ENCODE measurements at places on chromosomes 16 and 17.

- DNase-seq = no peak
Measured at GRCh38 chr16:85986931-85987749, 88.2 kb downstream of the IRF8 start.

DNA sequence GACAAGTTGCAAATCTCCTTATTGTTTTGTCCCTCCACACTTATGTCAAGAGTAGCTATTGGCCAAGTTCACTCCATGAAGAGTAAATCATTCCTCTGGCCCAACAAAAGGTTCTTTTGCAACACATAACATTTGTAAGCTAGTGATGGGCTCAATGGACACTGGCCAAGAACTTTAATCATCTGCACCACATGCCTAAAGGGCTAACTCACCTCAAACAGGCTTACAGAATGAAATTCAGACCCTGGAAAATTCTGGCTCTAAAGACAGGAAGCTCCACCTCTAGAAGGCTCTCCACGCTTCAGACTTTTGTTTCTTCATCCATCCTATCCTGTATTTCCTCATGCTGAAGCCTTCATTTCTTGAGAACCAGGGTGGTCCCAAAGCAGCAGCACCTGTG is 10.9 kb upstream of the ANKFN1 start:
- DNase-seq = peak; percentile 74

- no peak for DNase-seq
Measured at GRCh38 chr16:81633680-81634379, 145.3 kb upstream of the PLCG2 start.

DNA sequence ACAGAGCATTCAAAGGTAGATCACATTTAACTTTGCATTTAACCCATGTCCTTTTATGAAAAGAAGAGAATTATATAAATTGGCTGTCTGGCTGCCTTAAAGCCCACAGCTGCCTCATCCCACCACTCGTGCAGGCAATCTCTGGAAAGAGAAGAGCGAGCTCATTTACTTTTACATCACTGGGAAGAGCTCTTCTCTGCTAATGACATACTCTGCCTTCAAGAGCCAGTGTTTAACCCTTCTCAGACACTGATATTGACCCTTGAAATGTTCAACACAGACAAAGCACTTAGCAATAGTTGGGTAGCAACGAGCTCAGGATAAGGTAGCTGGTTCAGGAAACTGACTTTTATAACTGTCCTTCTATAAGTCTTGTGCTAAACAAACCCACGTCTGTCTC is 6.8 kb downstream of the KRT38 start:
- DNase-seq = no peak

DNA sequence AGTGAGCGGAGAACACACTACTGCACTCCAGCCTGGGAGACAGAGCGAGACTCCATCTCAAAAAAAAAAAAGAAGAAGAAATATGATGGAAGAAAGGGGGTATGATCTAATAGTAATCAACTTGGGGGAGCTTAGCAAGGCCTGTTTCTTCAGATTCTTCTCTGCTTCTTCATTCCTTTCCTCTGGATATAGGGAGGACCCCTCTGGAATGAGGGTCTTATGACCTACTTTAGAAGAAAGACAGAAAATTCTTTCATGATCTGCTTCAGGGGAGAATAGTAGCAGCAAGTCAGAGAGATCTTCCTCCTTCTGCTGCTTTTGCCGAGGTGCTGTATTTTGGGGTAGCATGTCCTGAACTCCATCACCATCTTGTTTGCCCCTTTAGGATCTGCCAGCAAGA is 44.9 kb upstream of the ETV4 start:
- no peak for DNase-seq

DNA sequence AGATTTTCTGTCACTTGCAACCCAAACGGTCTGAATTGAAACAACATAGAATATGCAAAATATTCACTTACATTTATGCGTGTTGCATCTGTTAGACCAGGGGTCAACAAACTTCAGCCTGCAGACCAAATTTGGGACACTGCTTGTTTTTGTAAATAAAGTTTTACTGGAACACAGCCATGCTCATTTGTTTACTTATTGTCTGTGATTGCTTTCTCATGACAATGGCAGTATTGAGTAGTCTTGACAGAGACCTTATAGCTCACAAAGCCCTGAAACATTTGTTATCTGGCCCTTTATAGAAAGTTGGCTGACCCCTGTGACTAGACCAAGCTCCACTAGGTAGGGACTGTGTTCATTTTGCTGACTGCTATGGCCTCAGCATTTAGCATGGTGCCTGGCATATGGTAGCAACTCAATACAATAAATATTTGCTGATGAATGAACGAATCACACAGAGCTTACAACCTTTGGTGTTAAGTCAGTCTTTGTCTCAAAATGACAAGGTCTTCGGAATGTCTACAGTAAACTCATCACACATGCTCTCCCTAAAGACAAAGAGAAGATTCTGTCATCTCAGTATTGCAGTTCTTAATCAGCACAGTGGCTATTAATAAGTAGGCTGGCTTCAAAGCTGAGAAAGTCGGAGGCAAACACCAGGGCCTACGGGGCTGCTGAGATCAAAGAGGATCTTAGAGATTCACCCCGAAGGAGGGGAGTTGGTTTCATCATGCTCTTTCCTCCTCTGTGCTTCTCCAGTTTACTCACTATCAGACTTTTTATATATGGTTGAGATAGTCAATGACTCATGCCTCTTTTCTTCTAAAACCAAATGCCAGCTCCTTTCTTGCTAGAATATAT is 95.2 kb upstream of the AXIN2 start:
- DNase-seq = no peak

DNA sequence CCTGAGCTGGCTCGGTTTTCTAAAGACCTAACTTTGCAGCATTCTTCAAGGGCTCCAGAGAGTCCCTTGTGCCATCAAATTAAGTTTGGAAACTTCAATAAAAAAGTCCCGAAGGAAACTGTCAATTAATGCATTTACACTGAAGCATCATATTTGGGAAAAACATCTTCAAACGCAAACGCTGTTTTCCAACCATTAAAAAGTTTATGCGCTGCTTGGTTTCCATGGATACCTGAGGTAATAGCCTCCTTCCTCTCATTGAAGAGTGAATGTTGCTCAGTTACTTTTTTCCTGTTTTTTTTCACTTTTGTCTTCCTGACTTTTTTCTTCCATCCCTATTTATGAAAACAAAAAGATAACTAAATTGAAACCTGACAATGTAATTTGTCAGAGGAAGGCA is 399.1 kb downstream of the MAF start:
- DNase-seq = no peak

GRCh38 chr16:70701596-70701995 is 15.7 kb upstream of the MTSS2 start:
- DNase-seq = no peak

- DNase-seq = no peak
Measured at GRCh38 chr16:81116285-81116684, 20.1 kb upstream of the GCSH start.

DNA sequence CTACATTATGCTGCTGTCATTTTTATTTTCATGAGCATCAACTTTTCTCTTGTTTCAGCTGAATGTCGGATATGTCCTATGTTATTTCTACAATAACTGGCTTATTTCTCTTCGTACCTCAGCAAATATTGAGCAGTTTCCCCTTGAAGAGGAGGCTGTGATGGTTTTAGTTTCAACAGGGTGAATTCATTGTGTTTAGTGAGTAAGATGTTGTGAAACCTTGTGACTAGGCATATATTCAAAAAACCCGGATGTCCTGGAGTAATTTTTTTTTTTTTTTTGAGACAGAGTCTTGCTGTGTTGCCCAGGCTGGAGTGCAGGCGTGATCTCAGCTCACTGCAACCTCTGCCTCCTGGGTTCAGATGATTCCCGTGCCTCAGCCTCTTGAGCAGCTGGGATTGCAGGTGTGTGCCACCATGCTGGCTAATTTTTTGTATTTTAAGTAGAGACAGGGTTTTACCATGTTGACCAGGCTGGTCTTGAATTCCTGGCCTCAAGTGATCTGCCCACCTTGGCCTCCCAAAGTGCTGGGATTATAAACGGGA is 11.1 kb downstream of the CPD start:
- no peak for DNase-seq

DNA sequence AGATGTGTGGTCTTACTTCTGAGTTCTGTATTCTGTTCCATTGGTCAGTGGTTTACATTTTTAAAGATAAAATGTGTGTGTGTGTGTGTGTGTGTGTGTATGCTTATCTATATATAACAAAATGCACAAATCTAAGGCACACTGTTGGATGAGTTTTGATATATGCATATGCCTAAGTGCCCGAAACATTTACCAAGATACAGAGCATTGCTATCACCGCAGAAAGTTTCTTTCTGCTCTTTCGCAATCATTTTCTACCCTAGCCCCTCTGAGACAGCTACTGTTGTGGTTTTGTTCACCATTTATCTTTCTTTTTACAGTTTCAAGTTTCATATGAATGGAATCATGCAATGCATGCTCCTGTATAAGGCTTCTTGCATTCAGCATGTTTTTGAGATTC is 97.0 kb downstream of the MRTFB start:
- no peak for DNase-seq

GRCh38 chr16:54073356-54073755 is 213.2 kb downstream of the IRX3 start:
- DNase-seq = no peak

- no peak for DNase-seq
Measured at GRCh38 chr16:81212830-81213465, 25.5 kb upstream of the BCO1 start.

- no peak for DNase-seq
Measured at GRCh38 chr16:71974068-71974818, 26.0 kb downstream of the PKD1L3 start.

- no peak for DNase-seq
Measured at GRCh38 chr17:42760652-42761581, at the start of gene RAMP2. TSS of gene RAMP2 (plus strand) at chr17:42761227. CDS start at chr17:42761262, 35 bp downstream.

- no peak for DNase-seq
Measured at GRCh38 chr17:2983255-2983654, 80.2 kb downstream of the OR1D5 start.

DNA sequence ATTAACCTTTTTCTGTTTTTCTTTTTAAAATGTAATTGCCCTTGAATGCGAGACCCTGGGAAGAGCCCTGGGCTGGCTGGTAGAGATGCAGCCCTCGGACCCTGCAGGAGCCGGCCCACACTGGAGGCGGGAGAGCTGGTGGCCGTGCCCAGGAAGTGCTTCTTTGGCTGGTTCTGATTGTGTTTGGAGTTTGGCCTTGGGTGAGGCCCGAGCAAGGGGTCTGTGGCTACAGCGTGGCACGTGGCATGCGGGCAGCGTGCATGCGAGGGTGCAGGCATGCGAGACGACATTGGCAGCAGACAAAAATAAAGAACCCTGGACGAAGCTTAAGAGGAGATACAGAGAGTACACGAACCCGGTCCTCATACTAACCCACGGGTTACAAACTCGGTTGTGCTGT is 49.7 kb downstream of the PRMT7 start:
- no peak for DNase-seq

DNA sequence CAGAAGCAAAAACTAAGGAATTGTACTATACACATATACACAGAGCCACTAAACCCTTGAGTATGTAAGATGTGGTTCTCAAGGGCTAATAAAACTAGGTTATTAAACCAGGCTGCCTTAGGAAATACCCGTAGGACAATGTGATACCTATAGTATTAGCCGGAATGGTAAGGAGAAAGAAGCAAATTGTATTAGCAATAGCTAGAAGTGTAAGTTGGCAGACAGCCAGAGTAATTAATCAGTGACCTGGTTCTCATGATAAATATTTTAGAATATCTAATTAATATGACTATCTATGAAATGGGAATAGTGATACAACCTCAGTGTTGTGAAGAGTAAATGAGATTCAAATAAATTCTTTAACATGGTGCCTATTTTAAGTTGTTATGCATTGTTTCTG is 18.6 kb downstream of the GDPD1 start:
- DNase-seq = no peak

- no peak for DNase-seq
Measured at GRCh38 chr17:5947701-5948180, 122.4 kb upstream of the WSCD1 start.
